ENCODE measurements at places on chromosomes 6 and 20.

GRCh38 chr20:19003366-19004336, 190.1 kb downstream of the SCP2D1 start:
- no peak for DNase-seq

GRCh38 chr6:106380407-106380806, 19.9 kb downstream of the CRYBG1 start:
- no peak for DNase-seq

- no peak for DNase-seq
Observed at GRCh38 chr6:152993431-152993830, 9.1 kb downstream of the MTRF1L start.

GRCh38 chr6:8958894-8959511, 523.7 kb upstream of the SLC35B3 start:
- DNase-seq, result no peak

- no peak for DNase-seq
Observed at GRCh38 chr20:21182832-21183563, 57.1 kb downstream of the KIZ start.

DNA sequence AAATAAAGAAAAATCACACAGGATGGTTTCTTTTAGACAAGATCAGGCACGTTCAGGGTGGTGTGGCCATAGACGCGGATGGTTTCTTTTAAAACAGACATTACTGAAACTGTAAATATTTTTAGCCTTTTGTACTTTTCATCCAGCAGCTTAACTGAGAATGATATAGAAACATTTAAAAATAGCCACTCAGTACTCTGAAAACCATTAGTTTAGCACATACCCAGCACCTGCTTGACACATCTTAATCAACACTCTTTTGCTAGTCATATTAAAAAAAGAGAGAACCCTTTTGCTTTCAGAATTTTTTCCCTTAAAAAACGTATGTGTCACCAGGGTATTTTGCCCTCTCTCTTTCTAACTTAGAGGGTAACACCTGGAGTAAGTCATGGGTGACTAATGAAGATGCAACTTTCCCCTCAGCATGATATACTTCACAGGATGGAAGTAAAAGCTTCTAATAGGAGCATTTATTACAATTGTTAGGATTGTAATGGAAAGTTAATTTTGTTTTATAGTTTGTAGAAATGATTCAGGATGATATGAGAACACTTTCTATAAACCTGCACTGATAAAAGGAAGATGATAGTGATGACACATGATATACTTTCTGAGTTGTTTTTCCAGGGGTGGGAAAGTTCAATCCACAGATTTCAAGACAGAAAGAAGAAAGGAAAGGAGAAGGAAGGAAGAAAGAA, 45.2 kb downstream of the BACH2 start:
- DNase-seq, result no peak

- DNase-seq, result no peak
Observed at GRCh38 chr20:58829531-58829941, 21.2 kb downstream of the GNAS-AS1 start.

DNA sequence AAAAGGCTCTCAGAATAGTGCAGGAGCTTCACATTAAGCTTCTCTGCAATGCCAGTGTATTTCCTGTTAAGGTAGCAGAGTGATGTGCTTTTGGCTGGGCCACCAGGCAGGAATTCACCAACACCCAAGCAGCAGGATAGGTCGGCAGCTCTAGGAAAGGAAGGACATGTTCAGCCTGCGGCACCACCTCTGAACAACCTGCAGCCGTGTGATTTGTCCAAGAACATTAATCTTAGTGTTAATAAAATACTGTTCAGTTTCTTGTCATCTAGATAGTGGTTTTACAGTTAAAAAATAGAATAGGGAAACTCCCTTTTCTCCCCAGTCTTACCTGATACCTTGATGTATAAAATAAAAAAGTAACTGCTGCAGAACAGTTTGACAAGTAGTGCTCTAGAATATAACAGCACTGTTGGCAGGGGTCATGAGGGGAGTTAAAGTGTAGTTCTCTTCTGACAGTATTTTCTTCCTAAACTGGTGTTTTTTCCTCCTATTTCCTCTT, 18.8 kb downstream of the ZNF292 start:
- no peak for DNase-seq

DNA sequence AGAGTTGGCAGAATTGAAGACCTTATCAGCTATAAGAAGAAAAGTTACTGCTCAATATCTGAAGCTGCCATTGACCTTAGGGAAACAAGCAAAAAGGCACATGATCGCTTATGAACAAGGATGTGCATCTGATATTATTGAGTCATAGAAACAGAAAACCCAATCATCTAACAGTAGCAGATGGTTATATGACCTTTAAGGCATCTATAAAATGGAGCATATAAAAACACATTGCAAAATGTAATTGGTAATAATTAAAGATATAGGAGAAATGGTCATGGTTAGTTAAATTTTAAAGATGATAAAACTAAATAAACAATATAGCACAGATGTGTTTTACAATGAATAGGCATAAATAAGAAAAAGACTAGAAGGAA, 260.1 kb upstream of the TAB2 start:
- no peak for DNase-seq

- DNase-seq, result no peak
Observed at GRCh38 chr6:135798751-135799515, 52.6 kb upstream of the PDE7B start.

DNA sequence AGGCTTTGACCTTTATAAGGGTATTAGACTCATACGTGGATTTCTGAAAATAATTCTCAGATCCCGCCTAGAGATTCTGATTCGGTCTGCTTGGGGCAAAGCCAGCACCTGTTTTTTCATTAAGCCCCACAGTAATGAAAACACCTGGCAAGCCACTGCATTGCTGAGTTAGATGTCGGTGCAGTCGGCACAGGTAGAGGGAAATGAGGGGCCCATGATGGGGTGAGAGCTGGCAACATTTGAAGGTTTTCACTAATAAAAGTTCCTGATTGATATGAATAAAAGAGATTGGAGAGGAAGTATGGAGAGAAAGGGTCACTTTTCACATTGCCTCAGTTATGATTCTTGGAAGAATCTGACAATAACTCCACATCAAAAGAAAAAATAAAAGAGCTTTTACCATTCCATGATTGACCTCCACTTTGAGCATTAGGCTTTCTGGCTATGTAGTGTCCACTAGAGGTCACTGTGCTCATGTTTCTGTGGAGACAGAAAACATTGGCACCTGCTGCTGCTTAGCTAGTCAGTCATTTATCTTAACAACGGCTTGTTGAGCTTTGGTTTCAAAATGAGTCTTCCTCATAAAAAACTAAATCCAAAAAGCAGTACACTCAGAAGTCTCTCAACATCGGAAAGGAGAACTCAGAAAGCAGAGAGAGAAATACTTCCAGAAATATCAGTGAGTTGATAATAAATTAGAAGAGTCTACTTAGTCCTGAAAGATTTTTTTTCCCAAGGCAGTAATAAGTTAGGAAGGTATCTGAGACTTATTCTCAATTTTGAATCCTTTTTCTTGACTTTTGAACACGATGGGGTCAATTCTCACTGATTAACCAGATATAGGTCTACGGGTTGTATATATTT, 53.3 kb upstream of the KLHL31 start:
- DNase-seq, result no peak

DNA sequence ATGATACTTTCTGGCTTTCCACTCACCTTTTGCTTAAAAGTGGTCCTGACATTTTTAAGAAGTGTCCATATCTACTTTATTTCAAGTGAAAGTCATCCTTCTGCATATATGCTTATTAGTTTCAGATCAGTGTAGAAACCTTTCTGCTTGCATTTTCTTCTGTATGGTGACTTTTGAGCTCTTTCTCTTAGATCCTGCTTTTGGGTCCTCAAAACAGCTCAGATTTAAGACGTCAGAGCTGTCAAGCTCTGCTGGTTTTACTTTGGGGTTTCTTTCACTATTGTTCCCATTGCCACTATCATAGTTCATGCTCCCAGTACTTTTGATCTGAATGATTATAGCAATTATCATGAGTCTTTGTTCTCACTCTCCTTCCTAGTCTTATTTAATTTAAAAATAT, 41.7 kb downstream of the BCKDHB start:
- DNase-seq, result no peak

GRCh38 chr6:27931209-27931608, 19.0 kb upstream of the OR2B2 start:
- DNase-seq, result no peak

Data from right cardiac atrium (tissue), 5 donors.